ENCODE measurements at places on chromosomes 11 and 22. TPM values are rescaled to one million over a fixed set of nuclear protein-coding genes. Genes with fewer than 3 reads are reported as not detected.

DNA sequence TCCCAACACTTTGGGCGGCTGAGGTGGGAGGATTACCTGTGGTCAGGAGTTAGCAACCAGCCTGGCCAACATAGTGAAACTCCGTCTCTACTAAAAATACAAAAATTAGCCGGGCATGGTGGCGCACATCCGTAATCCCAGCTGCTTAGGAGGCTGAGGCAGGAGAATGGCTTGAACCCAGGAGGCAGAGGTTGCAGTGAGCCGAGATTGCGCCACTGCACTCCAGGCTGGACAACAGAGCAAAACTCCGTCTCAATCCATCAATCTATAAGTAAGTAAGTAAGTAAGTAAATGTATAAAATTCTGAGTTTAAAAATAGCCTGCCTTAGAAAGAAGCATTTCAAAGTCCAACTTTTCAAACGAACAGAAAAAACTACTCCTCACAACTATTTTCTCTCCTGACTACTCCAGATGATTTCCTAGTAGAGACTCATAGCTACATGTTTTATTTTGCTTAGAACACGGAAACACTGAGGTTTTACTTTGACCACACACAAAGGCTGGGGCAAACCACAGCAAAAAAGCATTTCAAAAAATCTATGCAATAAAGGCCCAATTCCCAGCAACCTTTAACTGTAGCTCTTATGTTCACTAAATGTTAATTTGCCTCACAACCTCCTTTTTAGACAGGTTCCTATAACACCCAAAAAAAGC is 16.3 kb downstream of the SPTY2D1 start:
- H3K27ac ChIP-seq, result peak overlapping the region; percentile 55
- peak overlapping the region; percentile 5 for H3K4me3 ChIP-seq
- H3K36me3 ChIP-seq, result peaks cover 22% of the 10 kb centered on the region
- DNase-seq, result peak; percentile 71

GRCh38 chr11:36713715-36714114 is 115.7 kb upstream of the RAG2 start:
- no peaks in the 10 kb centered on the region for H3K27me3 ChIP-seq
- H3K36me3 ChIP-seq, result no peaks in the 10 kb centered on the region
- H3K4me3 ChIP-seq, result no peak overlapping the region
- H3K27ac ChIP-seq, result no peak overlapping the region

GRCh38 chr11:109864151-109864661 is 229.0 kb upstream of the ZC3H12C start:
- DNase-seq, result no peak
- no peaks in the 10 kb centered on the region for H3K36me3 ChIP-seq
- peaks cover 4% of the 10 kb centered on the region for H3K4me1 ChIP-seq
- no peaks in the 10 kb centered on the region for H3K27me3 ChIP-seq
- no peak overlapping the region for H3K27ac ChIP-seq
- no peak overlapping the region for H3K4me3 ChIP-seq

- no peaks in the 10 kb centered on the region for H3K27me3 ChIP-seq
- H3K36me3 ChIP-seq, result peaks cover 59% of the 10 kb centered on the region
- peaks cover 8% of the 10 kb centered on the region for H3K4me1 ChIP-seq
- no peak overlapping the region for H3K4me3 ChIP-seq
- DNase-seq, result peak; percentile 29
Measured at GRCh38 chr22:40414311-40414710, 43.9 kb downstream of the SGSM3 start.

GRCh38 chr11:69430566-69430965 is 50.9 kb upstream of the LINC01488 start:
- H3K27me3 ChIP-seq, result 0 out of 2 replicates have a peak, but pooled peaks cover 2% of the 10 kb centered on the region
- no peak overlapping the region for H3K4me3 ChIP-seq
- H3K4me1 ChIP-seq, result no peaks in the 10 kb centered on the region
- H3K36me3 ChIP-seq, result no peaks in the 10 kb centered on the region
- H3K27ac ChIP-seq, result no peak overlapping the region

GRCh38 chr11:93608364-93608763 is 53.1 kb upstream of the CEP295 start:
- H3K4me1 ChIP-seq, result no peaks in the 10 kb centered on the region
- H3K27ac ChIP-seq, result no peak overlapping the region
- no peak overlapping the region for H3K4me3 ChIP-seq
- peaks cover 2% of the 10 kb centered on the region for H3K27me3 ChIP-seq

GRCh38 chr11:2289859-2290258 is 11.9 kb downstream of the C11orf21 start:
- H3K27ac ChIP-seq, result no peak overlapping the region
- no peaks in the 10 kb centered on the region for H3K4me1 ChIP-seq
- H3K27me3 ChIP-seq, result peaks cover 43% of the 10 kb centered on the region
- no peak overlapping the region for H3K4me3 ChIP-seq
- no peak for DNase-seq

DNA sequence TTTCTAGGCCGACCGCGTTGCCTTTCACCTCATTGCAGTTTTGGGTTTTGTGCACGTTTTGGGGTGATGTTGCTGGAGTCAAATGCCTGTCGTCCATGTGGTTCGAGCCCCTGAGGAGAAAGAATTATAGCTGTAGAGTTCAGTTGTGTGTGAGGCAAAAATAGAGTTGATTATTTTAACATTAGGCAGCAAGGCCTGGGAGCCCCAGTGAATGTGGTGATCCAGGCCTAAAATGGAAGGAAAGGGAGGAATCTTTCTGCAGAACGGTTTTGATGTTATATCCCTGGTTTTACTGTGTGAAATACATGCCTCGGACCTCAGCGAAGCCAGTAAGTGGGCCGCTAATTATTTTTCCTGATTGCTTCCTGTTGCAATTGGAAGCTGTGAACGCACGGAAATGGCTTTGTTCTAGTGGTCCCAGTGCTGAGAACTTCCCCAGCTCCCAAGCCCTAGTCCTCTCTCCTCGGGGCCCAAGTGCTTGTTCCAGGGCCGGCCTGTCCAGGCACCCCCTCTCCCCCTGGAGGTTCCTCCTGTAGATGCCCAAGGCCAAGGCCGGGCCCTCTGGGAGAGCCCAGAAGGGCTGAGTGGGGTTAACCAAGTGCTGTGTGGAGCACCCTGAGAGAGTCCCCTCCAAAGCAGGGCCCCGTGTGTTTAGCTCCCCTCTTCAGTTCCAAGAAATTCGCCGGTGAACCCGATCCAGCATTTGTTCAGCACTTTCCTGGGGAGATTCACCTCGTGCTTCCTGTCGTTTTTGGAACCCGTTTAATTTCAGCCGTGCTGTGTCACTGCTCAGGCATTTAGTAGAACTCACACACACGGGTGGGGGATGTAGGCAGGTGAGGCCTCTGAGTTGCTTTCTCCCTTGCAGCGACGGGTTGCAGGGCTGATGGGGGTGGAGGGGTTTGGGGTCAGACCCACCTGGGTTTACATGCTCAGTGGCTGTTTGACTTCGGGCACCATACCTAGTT is 2.1 kb downstream of the LRP5 start:
- no peaks in the 10 kb centered on the region for H3K36me3 ChIP-seq
- peaks cover 13% of the 10 kb centered on the region for H3K4me1 ChIP-seq
- peak overlapping the region; percentile 71 for H3K27ac ChIP-seq
- DNase-seq, result peak; percentile 59

DNA sequence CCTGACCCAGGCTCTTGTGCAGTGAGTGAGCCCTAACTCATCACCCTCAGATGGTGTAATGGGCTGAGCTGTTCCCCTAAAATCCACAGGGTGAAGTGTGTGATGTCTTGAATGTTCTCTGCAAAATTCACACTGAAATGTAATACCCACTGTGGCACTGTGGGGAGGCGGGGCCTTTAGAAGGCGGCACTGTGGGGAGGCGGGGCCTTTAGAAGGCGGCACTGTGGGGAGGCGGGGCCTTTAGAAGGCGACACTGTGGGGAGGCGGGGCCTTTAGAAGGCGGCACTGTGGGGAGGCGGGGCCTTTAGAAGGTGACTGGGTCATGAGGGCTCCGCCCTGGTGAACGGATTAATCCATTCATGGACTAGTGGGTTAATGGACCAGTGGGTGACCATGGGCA is 33.0 kb downstream of the CHID1 start:
- no peak for DNase-seq
- H3K27ac ChIP-seq, result no peak overlapping the region
- H3K27me3 ChIP-seq, result no peaks in the 10 kb centered on the region
- no peaks in the 10 kb centered on the region for H3K4me1 ChIP-seq
- H3K36me3 ChIP-seq, result peaks cover 11% of the 10 kb centered on the region

GRCh38 chr22:49677495-49677889 is 150.2 kb downstream of the BRD1 start:
- H3K36me3 ChIP-seq, result no peaks in the 10 kb centered on the region
- DNase-seq, result no peak
- no peaks in the 10 kb centered on the region for H3K4me1 ChIP-seq

DNA sequence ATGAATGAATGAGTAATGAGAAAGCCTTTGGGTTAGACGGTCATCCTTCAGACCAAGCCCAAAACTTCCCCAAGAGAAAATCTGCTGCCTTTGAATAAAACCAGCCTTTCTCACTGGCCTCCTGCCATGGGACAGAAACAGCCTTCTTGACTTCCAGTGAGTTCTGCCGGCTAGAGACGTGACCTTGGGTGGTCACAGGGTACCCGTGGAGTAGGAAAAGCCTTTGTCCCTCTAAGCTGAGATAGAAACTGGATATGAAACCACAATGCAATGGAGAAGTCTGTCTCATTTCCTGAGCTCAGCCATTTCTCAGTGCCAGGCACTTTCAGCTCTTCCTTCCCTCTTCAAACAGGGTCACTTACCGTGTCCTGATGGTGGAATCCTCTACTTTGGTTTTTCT is 21.2 kb upstream of the YWHAH start:
- no peak overlapping the region for H3K27ac ChIP-seq
- H3K4me1 ChIP-seq, result no peaks in the 10 kb centered on the region
- H3K27me3 ChIP-seq, result peaks cover 20% of the 10 kb centered on the region
- no peak overlapping the region for H3K4me3 ChIP-seq

GRCh38 chr11:44861849-44862557 is 88.7 kb downstream of the TP53I11 start:
- no peaks in the 10 kb centered on the region for H3K36me3 ChIP-seq
- H3K4me3 ChIP-seq, result no peak overlapping the region
- peaks cover 25% of the 10 kb centered on the region for H3K27me3 ChIP-seq
- H3K4me1 ChIP-seq, result peaks cover 22% of the 10 kb centered on the region

GRCh38 chr11:132187814-132188213 is 817.4 kb downstream of the NTM start:
- no peak overlapping the region for H3K27ac ChIP-seq
- no peaks in the 10 kb centered on the region for H3K27me3 ChIP-seq
- H3K36me3 ChIP-seq, result no peaks in the 10 kb centered on the region

GRCh38 chr22:36775964-36776669 is at the start of gene IFT27:
Gene IFT27, minus strand, starts transcription at chr22:36776119. Its CDS starts 412 bp downstream, at chr22:36775707.
- peak within 1 kb of the TSS; percentile 31 for H3K27ac ChIP-seq
- peak; percentile 100 for DNase-seq
- peaks cover 4% of the 10 kb centered on the region for H3K4me1 ChIP-seq
- peak within 1 kb of the TSS; percentile 56 for H3K4me3 ChIP-seq

DNA sequence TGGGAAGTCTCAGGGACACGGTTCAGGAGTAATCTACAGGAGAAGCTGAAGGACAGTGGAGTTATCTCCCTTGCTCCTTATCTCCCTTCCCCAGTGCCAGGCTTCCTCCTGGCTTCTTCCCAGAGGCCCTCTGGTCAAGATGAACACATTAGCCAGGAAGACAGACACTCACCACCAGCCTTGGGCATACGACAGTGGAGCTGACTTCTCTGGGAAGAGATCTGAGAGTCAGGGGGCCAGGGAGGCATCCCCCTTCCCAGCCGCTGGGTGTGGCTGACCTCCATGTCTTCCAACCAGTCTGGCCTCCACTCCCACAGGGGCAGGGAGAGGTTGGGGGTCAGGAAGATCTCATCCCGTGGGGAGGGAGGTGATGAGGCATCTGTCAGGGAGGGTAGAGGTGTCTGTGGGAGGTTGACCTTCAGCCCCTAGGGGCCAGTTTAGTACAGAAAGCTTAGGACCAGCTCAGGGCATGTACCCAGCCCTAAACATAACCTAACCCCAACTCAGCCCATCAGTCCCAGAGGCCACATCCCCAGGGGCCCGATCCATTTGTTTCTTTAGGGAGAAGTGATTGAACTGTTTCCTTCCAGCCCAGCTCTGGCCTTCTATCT is 12.7 kb downstream of the ROBO4 start:
- H3K36me3 ChIP-seq, result no peaks in the 10 kb centered on the region
- H3K27me3 ChIP-seq, result no peaks in the 10 kb centered on the region
- H3K4me3 ChIP-seq, result no peak overlapping the region

- no peak overlapping the region for H3K27ac ChIP-seq
- DNase-seq, result no peak
- H3K36me3 ChIP-seq, result no peaks in the 10 kb centered on the region
- H3K4me3 ChIP-seq, result no peak overlapping the region
- H3K4me1 ChIP-seq, result peaks cover 5% of the 10 kb centered on the region
Measured at GRCh38 chr11:60788401-60789125, 3.4 kb downstream of the MS4A10 start.

DNA sequence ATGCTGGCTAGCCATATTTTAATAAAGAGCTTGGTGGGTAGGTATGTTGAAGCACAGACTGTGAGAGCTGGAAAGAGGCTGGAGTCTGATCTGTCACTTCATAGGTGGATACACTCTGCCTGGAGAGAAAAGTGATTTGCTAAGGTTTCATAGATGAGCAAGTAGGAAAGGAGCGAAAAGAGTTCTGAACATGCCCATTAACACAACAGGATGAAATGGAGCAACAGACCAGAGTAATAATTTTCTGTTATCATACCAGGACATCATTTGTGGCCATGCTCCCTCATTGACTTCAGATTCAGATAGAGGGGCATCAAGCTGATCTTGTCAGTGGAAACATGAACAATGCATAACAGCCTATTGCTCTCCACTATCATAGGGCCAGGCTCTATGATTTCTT is 452.9 kb downstream of the JRKL start:
- DNase-seq, result no peak
- no peak overlapping the region for H3K4me3 ChIP-seq
- H3K27ac ChIP-seq, result no peak overlapping the region
- H3K27me3 ChIP-seq, result no peaks in the 10 kb centered on the region

DNA sequence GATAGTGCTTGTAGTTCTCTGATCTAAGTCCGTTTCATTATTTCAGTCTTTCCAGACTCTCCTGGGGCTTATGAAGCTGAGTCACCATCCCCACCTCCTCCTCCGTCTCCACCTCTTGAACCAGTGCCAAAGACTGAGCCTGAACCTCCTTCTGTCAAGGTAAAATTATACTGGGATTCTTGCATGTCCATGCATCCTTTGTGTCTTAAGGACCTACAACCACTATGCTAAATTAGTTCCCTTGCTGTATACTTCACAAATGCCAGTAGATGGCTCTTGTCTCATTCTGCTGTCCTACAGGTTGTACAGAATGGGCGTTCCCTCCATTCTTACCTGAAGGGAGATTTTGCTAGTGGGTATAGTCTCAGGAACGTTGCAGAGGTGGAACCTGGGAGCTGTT is 42.2 kb downstream of the POLD3 start:
- H3K4me1 ChIP-seq, result peaks cover 29% of the 10 kb centered on the region
- H3K27me3 ChIP-seq, result no peaks in the 10 kb centered on the region
- no peak overlapping the region for H3K27ac ChIP-seq
- H3K36me3 ChIP-seq, result peaks cover 3% of the 10 kb centered on the region
- H3K4me3 ChIP-seq, result no peak overlapping the region

GRCh38 chr22:41216984-41217383 is 11.9 kb downstream of the L3MBTL2 start:
- DNase-seq, result peak; percentile 72
- H3K27me3 ChIP-seq, result no peaks in the 10 kb centered on the region
- no peak overlapping the region for H3K4me3 ChIP-seq
- H3K27ac ChIP-seq, result peak overlapping the region; percentile 82
- peaks cover 18% of the 10 kb centered on the region for H3K4me1 ChIP-seq

Gene B4GALNT4
- total RNA-seq, result 6.1 TPM

Gene EED
- total RNA-seq, result 20.3 TPM

Gene UPK3A
- total RNA-seq, result not detected

Gene MB
- total RNA-seq, result not detected

Gene PIK3IP1
- total RNA-seq, result 12.9 TPM

Gene TP53AIP1
- total RNA-seq, result not detected

Gene AKIP1
- total RNA-seq, result 27.8 TPM

Gene TMEM191B
- 0.28 TPM for total RNA-seq

Gene EFCAB6
- 1.1 TPM for total RNA-seq

Gene THY1
- total RNA-seq, result 703 TPM

Gene GDPD4
- total RNA-seq, result not detected

Gene CTTN
- 287 TPM for total RNA-seq

All from IMR-90 (cell line).